ENCODE measurements at places on chromosomes 7 and 10.

DNA sequence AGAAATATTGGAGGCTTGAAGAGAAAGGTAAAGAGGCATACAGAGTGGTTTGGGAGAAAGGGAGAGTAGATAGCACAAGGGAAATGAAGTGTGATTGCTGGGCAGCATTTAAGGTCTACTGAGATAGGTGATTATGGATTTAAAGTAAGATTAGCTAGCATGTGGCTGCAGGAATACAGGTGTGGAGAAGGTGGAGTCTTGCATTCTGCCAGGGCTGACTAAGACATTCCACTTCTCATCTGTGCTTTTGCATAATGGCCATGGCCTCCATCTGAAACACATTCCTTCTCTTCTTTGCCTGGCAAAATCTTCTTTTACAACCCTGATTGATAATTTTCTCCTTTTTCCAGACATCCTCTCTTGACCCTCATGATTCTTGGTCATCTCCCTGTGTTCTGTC is 31.6 kb upstream of the PCGF5 start:
- no peak for DNase-seq

GRCh38 chr10:58266003-58266825 is 1.5 kb downstream of the IPMK start:
- DNase-seq, result peak; percentile 22

- DNase-seq, result no peak
These were observed 55.2 kb downstream of the PWWP2B start for GRCh38 chr10:132452216-132452650.

GRCh38 chr7:155355176-155355575 is 57.5 kb downstream of the INSIG1 start:
- no peak for DNase-seq

GRCh38 chr10:48249763-48250351 is 24.6 kb downstream of the FRMPD2 start:
- no peak for DNase-seq

DNA sequence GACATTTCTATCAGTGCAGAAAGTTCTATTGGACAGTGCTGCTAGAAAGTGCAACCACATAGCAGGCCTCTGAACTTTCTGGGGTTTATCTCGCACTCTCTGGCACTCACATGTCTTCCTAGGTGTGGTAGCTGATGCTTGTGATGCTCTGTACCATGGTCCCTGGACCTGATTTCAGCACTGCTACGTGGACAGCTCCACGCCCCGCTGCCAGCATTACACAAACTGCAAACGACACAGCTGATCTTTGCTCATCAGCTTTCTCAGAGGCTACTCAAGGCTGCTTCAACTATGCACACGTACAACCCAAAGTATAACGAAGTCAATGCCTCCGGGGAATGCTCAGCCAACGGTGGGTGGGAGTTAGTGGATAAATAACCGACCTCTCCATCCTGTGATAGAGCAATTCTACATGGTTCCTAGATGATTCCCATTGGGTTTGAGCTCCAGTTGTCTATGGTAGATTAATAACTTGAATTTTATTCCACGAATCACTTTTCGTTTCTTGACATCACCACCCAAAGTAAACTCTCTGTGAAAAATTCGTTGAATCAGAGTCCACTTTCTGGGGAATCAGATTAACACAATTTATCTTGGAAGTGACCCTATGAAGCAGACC is 302.5 kb downstream of the ACTR3B start:
- no peak for DNase-seq

DNA sequence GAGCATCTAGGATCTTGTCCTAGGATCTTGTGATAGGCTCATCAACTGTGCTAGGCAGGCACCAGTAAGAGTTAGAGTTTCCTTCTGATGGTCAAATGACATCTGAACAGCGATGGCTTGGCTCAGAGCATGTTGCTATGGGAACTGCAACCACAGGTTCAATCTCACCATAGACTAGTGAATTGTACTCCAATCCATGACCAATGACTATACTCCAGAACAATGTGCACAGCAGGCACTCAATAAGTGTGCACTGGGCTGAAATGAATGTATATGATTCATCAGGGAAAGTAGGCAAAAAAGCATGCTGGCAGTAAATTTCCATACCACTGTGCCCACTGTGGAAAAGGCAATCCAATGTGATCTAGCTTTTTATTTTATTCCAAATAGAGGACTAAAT is 163.6 kb upstream of the HPS1 start:
- DNase-seq, result no peak

GRCh38 chr10:25907261-25907660 is 26.8 kb upstream of the MYO3A start:
- DNase-seq, result no peak

GRCh38 chr10:34670081-34670480 is 145.0 kb downstream of the PARD3 start:
- DNase-seq, result no peak

- no peak for DNase-seq
These were observed 146.0 kb downstream of the NRG3 start for GRCh38 chr10:82020999-82021398.

GRCh38 chr10:46310143-46310514 is 23.3 kb downstream of the ANTXRL start:
- no peak for DNase-seq

- no peak for DNase-seq
These were observed 15.6 kb downstream of the CPED1 start for GRCh38 chr7:121003986-121004685.

GRCh38 chr7:45938626-45939302 is 17.7 kb upstream of the IGFBP3 start:
- no peak for DNase-seq

- no peak for DNase-seq
These were observed 8.5 kb upstream of the CSTF2T start for GRCh38 chr10:51707821-51708424.

DNA sequence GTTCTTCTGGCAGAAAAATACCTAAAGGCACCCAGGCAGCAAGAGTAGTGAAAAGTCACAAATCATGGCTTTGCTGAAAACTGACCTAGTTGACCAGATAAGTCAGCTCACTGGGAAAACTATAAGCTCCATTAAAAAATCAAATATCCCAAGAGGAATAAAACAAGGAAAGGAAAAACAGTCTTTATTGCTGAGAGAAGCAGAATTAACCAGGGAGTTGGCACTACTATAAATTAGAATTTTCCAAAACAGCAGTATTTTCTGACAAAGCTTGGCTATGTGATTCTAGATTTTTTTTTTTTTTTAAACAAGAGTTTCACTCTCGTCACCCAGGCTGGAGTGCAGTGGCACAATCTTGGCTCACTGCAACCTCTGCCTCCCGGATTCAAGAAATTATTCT is 12.6 kb downstream of the CCDC172 start:
- DNase-seq, result no peak

- DNase-seq, result no peak
These were observed 99.2 kb downstream of the PDGFA start for GRCh38 chr7:420142-421093.

DNA sequence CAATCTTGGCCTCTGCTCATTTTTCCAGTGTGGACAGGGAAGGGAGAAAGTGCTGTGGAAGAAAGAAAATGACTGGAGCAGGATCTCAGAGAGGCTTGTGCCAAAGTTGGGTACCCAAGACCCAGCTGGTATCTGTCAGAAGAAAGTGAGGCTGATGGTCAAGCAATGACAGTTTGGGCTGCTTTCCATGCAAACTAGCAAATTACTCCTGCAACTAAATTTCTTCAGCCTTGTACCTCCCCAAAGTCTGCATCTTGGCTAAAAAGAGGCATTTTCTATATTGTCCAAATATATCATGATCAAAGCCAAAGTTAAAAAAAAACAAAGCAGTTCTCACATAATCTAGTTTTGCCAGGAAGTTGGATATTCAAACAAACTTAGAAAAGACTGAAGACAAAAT is 208.5 kb upstream of the FRMD4A start:
- no peak for DNase-seq
